ENCODE measurements at places on chromosomes 4 and X. TPM values are rescaled to one million over a fixed set of nuclear protein-coding genes. Genes with fewer than 3 reads are reported as not detected.

The GEMIN8 gene
- 17.4 TPM for total RNA-seq

The ZNF718 gene
- 11.8 TPM for total RNA-seq

The ENPEP gene
- 0.02 TPM for total RNA-seq

The LGI2 gene
- not detected for total RNA-seq

The GYPE gene
- total RNA-seq, result not detected

The EGFL6 gene
- 1.7 TPM for total RNA-seq

The GSX2 gene
- total RNA-seq, result not detected

The LDB2 gene
- total RNA-seq, result not detected

All from activated CD4-positive, alpha-beta T cell treated with anti-CD3 and anti-CD28 coated beads, Interleukin-2, amount 10 ng/mL, durations not matched to agents 7 days and 5 days (primary cell).